ENCODE measurements at places on chromosomes 2 and 18.

DNA sequence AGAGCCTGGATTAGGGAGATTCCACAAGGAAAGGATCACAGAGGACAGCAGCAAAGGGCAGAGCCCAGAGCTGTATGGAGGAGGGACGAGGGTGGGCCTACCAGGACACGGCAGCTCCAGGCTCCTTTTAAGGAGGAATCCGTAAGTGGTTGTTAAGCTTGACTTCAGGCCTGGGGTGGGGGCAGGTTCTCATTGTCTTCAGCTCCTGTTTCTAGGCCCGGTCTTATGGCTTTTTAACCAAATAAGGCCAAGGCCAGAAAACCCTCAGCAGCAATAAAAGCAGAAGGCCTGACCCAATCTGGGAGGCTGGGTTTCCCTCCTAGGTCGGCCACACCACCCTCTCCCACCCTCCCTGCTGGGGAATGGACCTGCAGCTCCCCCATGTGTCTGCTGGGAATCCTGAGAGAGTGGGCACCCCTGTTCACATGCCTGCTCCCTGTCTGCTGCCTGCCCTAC is 111.2 kb downstream of the PLB1 start:
- DNase-seq: no peak

- no peak for DNase-seq
Measured at GRCh38 chr18:58590839-58591238, 38.1 kb downstream of the ALPK2 start.

DNA sequence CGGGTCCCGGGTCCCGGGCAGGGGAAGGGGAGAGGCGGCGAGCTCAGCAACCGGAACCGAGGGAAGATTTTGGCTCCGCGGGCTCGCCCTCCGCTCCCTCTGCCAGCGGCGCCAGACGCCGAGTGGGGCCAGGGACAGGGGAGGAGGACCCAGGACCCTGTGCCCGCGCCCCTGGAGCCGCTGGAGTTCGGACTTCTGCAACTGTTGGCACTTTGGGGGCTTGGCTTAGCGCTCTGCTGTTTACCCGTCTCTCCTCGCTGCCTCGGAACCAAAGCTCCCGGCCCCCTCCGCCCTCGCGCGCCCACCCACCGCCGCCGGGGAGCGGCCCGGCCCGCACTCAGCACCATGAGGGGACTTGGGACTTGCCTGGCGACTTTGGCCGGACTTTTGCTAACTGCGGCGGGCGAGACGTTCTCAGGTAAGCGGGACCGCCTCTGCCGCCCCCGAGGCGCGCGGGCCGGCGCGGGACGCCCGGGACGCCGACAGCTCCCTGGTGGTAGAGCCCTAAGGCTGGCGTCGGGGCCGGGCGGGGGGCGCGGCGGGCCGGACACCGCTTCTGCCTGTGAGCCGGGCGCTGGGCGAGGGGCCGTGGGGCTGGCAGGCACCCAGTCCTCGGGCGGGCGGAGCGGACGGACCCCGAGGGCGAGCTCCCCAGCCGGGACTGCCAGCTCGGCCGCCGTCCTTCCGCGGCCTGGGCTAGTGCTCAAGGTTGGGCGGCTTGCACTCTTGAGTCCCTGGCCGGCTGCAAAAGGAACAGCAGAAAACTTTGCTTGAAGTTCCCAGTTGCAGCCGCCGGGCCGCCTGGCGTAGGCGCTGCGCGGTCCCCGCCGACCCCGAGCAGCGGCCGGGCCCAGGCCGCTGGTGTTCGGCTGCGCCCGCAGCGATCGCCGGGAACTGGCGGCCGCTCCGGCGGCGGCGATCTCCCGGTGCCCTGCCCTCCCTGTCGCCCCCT is 634 bp downstream of the PTPRM start:
- DNase-seq: no peak

GRCh38 chr18:55501579-55501978 is 86.4 kb downstream of the TCF4 start:
- no peak for DNase-seq

- DNase-seq: no peak
Measured at GRCh38 chr2:179021258-179021657, 28.7 kb downstream of the CCDC141 start.

- no peak for DNase-seq
Measured at GRCh38 chr2:43102366-43103092, 123.9 kb downstream of the ZFP36L2 start.

DNA sequence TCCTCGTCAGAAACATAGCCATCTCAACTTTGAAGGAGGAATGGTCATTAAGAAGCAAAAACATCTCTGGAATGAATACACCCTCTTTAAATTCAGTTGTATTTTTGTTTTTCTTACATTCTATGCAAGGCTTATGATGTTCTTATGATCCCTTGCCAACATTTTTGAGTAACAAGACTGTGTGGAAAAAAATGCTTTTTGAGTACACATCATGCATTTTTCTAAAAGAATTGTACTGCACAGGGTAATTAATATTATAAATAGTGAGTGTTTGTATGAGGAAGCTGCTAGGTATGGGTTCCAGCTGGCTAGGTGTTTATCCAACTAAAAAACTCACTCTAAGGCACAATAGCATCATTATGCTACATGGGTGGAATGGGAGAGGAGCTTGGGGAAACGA is 59.0 kb upstream of the SPATS2L start:
- DNase-seq: no peak

GRCh38 chr2:241595600-241596140 is 37.1 kb downstream of the BOK start:
- DNase-seq: no peak

DNA sequence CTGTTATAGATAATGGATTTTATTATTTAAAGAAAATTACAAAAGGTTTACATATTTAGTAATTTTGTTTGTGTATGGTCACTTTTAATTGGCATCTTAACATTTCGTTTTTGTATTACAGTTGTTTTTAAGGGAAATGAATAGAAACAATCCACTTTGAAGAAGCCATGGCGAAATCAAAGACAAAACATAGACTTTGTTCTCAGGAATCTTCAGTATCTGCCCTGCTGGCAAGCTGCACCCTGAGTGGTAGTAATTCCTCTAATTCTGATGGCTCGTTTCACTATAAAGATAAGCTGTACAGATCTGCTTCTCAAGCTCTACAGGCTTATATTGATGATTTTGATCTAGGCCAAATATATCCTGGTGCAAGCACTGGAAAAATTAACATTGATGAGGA is 2.7 kb downstream of the C18orf54 start:
- no peak for DNase-seq

DNA sequence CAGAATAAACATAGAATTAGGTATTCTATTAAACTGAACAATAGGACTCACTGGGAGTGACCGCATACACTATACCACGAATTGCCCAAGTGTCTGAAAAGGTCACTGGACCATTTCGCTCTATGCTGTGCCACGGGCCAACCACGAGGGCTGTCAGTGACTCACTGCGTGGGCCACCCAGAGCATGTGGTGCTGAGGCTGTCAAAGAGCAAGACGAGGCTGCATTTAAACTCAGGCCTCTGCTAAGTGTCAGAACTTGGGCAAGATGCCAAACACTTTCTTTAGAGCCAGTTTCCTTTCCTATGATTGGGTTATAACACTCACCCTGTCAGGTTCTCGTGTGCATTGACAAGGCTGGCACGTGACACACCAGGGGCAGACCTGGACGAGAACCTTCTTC is 97.5 kb downstream of the SH3YL1 start:
- no peak for DNase-seq

DNA sequence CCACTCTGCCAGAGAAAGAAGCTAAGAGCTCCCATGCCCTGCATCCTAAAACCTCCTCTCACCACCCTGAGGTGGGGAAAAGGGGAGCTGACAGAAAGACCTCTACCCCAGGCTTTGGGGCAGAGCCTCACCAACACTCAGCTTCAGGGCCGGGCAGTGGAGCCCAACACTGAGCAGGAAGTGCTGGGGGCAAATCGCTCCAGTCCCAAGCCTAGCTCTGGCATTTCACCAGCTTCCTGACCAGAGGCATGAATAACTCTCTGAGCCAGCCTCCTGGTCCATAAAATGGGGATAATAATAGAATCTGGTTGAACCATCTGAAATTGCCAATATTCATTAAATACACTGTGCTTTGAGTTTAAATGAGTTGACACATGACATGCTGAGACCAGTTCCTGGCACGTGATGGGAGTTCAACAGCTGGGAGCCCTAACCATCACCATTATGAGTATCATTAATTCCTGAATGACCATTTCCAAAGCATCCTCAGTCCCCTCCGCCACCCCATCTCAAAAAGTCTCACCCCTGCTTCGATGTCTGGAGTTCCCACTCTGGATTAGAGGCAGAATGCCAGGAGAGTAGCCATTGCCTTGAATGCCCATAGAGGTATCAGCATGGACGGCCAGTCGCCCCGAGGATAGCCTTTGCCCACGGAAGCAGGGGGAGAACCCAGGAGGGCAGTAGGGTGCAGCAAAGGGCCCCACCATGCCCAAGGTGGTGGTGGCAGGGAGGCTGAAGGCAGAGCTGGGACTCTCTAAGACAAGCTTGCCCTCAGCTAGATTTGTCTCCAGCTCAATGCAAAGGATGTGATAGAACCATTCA is 153.4 kb downstream of the TNS1 start:
- DNase-seq: no peak
